ENCODE measurements at places on chromosomes 7 and 10.

GRCh38 chr10:12699781-12700556, 301.5 kb downstream of the CCDC3 start:
- peak; percentile 3 for DNase-seq

- no peak for DNase-seq
Measured at GRCh38 chr7:143285470-143285778, 666 bp downstream of the TMEM139 start.

GRCh38 chr7:12879139-12879538, 191.7 kb downstream of the ARL4A start:
- no peak for DNase-seq

- DNase-seq, result no peak
Measured at GRCh38 chr10:6135589-6136168, 46.8 kb downstream of the RBM17 start.

GRCh38 chr10:121337427-121337826, 260.8 kb downstream of the FGFR2 start:
- no peak for DNase-seq

- DNase-seq, result no peak
Measured at GRCh38 chr7:156845379-156846101, 47.4 kb downstream of the LMBR1 start.

GRCh38 chr10:96289218-96289910, 14.9 kb upstream of the DNTT start:
- DNase-seq, result no peak
